Stimulated activated CD4-positive, alpha-beta T cell treated with anti-CD3 and anti-CD28 coated beads, TNF-alpha, amount 100 ng/mL, for 4 hours (primary cell): ENCODE measurements at places on chromosomes 6 and 20.
A peak's percentile ranks its signal among the peaks of the same experiment; 100 is the strongest.

GRCh38 chr20:14199111-14199510 lies 138.3 kb downstream of the FLRT3 start:
- no peak for DNase-seq

DNA sequence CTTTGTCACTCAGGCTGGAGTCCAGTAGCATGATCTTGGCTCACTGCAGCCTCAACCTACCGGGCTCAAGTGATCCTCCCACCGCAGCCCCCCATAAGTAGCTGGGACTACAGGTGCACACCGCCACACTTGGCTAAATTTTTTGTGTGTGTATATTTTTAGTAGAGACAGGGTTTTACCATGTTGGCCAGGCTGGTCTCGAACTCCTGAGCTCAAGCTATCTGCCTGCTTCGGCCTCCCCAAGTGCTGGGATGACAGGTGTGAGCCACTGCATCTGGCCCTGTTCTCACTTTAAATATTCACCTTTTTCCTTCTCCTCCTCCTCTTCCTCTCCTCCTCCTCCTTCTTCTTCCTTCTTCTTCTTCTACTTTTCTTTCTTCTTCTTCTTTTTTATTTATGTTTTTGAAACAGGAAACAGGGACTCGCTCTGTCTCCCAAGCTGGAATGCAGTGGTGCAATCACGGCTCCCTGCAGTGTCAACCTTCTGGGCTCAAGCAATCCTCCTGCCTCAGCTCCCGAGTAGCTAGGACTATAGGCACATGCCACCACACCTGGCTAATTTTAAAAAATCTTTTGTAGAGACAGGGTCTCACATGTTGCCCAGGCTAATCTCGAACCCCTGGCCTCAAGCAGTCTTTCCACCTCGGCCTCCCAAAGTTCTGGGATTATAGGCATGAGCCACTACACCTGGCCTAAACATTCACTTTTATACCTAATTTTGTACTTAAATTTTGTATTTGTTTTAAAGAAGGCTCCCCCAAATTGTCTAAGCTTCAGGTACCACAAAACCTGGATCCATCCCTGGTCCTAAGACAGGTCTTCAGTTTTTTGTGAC lies 47.2 kb upstream of the NCOA3 start:
- no peak for DNase-seq

- no peak for DNase-seq
Observed at GRCh38 chr20:48885237-48885636, 36.3 kb upstream of the ARFGEF2 start.

- no peak for DNase-seq
Observed at GRCh38 chr6:137849981-137850714, 16.9 kb upstream of the TNFAIP3 start.

DNA sequence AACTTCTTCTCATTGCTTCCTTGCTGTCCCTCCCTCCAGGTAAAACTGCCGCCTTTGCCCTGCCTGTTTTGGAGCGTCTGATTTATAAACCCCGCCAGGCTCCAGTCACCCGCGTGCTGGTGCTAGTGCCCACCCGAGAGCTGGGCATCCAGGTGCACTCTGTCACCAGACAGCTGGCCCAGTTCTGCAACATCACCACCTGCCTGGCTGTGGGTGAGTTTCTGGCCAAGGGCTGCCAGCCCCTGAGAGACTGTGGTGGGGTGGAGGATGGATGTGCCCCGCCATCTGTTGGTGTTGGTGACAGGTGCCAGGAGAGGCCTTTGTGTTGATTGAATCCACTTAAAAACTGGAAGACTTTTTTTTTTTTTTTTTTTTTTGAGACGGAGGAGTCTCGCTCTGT lies 9.5 kb downstream of the DDX27 start:
- no peak for DNase-seq

GRCh38 chr6:118677193-118677592 lies 25.8 kb upstream of the CEP85L start:
- DNase-seq = no peak

DNA sequence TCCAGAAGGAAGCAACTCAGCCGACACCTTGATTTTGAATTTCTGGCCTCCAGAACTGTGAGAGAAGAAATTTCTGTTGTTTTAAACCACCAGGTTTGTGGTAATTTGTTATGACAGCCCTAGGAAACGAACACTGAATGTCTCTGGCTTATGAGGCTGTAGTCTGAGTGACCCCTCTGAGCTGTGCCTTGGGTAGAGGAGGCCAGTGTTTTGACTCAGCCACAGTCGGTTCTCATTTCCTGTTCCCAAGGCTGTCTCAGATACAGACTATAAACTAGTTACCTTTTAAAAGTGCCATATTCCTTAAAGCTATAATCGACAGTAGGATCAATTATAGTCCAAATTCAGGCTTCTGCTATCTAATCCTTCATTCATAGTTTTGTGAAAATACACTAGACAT lies 391.2 kb upstream of the MAP3K7 start:
- DNase-seq = no peak

GRCh38 chr20:61316346-61316745 lies 64.3 kb downstream of the CDH4 start:
- DNase-seq = no peak

DNA sequence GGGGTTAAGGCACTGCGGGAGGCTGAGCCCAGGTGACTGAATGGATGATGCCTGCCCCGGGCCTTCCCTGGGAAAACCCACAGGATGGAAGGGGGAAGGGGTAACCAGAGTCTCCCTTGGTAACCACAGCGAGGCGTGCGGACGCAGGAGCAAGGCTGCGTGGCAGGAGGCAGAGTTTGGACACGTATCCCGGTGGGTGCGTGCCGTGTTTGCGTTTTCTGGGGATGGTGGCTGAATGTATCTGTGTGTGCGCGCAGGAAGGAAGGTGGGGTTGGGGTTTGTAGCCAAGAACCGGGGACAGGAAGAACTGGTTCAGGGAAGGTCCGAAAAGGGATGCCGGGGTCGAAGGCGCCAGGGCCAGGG lies 1.8 kb downstream of the MDGA1 start:
- DNase-seq = no peak

- DNase-seq = no peak
Observed at GRCh38 chr20:51702556-51702955, 65.6 kb downstream of the ATP9A start.

- DNase-seq = no peak
Observed at GRCh38 chr20:57588596-57588995, 27.7 kb downstream of the PCK1 start.

- DNase-seq = no peak
Observed at GRCh38 chr6:15843226-15843625, 180.4 kb upstream of the DTNBP1 start.

DNA sequence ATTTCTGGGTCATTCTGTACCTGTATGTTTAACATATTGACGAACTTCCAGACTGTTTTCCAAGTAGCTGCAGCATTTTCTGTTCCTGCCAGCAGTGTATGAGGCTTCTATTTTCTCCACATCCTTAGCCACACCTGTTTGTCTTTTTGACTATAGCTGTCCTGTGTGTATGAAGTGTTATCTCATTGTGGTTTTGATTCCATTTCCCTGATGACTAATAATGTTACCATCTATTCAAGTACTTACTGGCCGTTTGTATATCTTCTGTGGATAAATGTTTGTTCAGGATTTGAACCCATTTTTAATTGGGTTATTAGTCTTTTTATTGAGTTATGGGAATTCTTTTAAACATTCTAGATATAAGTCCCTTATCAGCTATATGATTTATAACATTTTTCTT lies 95.2 kb downstream of the JAG1 start:
- no peak for DNase-seq

- no peak for DNase-seq
Observed at GRCh38 chr20:62426699-62427131, 624 bp downstream of the RBBP8NL start.

DNA sequence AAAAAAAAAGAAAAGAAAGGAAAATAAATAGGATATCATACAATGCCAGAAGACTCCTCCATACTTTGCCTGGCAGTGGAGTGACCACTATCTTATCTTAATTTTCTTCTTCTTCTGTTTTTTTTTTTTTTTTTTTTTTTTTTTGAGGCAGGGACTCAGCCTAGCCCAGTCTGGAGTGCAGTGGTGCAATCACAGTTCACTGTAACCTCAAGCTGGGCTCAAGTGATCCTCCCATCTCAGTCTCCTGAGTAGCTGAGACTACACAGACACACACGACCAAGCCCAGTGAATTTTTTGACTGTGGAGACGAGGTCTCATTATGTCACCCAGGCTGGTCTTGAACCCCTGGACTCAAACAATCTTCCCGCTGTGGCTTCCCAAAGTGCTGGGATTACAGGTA lies 17.1 kb upstream of the MMP9 start:
- no peak for DNase-seq

GRCh38 chr20:3045042-3045815 lies 623 bp upstream of the MRPS26 start:
- DNase-seq = no peak

- DNase-seq = no peak
Observed at GRCh38 chr20:38018385-38018784, 14.9 kb downstream of the TTI1 start.

DNA sequence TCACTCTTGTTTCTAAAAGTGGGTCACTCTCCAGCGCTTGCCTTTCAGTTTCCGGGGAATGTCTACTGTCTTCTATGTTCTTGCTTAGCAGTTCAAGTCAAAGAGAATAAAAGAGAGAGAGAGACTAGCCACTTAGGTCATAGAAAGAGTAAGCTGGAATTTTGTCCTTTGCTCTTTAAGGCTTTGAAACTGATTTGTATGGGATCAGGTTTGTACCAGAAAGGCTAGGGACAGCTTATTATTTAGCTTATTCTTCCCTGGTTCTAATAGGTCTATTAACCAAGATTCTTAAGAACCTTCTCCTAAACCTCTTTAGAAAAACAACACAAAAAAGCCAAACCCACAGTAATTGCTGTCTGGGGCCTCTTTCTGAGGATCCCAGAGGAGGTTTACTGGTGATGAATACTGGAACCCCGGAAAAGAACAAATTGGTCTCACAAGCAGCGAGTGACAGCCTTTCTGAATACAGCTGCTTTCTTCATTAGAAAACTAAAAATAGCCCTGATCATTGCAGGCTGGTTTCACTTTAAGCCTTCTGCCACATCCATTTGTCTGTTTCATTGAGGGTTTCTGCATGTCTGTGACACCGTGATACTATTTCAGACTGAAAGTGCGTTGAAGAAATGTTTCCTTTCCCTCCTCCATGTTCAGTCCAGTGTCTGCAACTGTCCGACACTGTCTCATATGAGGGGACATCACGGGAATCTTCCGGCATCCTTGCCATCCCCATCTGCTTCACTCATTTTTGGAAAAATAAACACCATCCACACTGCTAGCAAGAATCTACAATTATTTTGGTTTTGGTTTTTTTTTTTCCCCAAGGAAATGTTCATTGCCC lies 75.1 kb upstream of the ATXN1 start:
- DNase-seq = no peak

GRCh38 chr6:26389349-26389894 lies 6.5 kb downstream of the BTN2A2 start:
- DNase-seq = no peak

- DNase-seq = no peak
Observed at GRCh38 chr6:169220068-169220964, 33.3 kb downstream of the THBS2 start.

GRCh38 chr6:30821862-30822784 lies 62.2 kb upstream of the DDR1 start:
- no peak for DNase-seq

GRCh38 chr6:15503346-15503680 lies 159.5 kb downstream of the DTNBP1 start:
- no peak for DNase-seq

- no peak for DNase-seq
Observed at GRCh38 chr6:30062471-30063178, 1.6 kb downstream of the POLR1H start.

DNA sequence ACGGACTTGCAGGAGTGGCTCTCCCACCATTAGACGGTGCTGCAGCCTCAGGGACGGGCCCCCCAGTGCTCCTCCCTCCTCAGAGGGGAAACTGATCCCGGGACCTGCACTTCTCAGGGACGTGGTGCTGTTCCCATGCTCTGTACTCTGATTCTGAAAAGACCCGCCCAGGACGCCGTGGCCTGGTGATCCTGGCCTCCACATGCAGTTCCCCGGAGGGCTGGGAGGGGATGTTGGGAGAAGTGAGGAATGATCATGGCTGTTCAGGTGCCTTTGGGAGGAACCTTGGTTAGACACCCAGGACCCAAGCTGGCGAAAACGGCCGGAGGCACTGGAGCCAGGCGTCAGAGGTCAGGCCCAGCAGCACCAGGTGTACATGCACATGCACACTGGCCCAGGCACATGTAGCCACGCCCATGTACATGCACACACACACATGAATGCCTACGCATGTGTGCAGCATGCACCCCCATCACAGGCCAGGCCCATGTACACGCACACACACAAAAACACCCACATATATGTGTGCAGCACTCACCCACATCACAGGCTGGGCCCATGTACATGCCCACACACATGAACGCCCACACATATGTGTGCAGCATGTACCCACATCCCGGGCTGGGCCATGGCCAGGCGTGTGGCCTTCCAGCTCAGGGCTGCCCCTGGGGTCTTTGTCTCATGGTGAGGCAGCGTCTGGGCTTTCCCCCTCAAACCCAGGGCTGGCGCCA lies 52.6 kb upstream of the DACT2 start:
- DNase-seq = no peak

- DNase-seq = peak; percentile 53
Observed at GRCh38 chr6:26216886-26217713, 129.9 kb downstream of the HFE start.

DNA sequence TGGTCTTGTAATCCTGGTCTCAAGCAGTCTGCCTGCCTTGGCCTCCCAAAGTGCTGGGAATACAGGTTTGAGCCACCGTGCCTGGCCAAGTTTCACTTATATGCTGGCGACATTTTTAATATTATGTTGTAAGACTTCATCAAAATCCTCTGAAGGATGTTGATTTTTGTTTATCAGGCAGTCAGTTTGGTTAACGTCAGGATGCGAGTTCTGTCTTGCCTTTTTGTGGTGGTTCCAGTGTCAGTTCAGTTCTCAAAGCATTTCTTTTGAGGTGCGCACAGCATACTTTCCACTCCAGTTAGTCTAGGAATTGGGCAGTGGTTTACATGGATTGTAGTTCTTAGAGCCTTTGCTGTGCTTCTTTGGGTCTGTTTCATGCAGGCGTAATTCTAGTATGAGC lies 24.9 kb downstream of the SCAF8 start:
- DNase-seq = no peak

- no peak for DNase-seq
Observed at GRCh38 chr6:111221804-111222203, 134.5 kb downstream of the SLC16A10 start.

GRCh38 chr20:57536771-57537724 lies 12.1 kb upstream of the CTCFL start:
- no peak for DNase-seq

DNA sequence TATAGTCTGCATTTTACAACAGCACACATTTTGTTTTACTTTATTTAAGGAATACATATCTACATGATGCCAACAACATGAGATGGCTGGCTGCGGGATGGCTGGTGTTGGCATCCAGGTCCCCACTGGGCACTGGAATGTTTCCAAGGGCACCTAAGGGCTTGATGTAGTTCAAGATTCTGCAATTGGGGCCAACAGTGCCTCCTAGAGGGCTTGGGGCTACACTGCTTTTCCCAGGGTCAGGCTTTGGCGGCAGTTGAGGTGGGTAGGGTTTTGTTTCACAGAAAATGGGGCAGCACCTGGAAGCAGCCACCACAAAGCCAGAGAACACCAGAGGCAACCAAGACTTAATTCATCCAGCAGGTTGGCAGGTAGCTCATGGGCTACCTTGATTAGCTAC lies 202.2 kb upstream of the PRND start:
- DNase-seq = no peak

GRCh38 chr6:90193359-90193758 lies 103.3 kb downstream of the BACH2 start:
- DNase-seq = no peak
